Body of pancreas (tissue), 4 donors: ENCODE measurements at places on chromosomes 2 and 18. TPM values are rescaled to one million over a fixed set of nuclear protein-coding genes. Genes with fewer than 3 reads are reported as not detected.
A peak's percentile ranks its signal among the peaks of the same experiment; 100 is the strongest.

DNA sequence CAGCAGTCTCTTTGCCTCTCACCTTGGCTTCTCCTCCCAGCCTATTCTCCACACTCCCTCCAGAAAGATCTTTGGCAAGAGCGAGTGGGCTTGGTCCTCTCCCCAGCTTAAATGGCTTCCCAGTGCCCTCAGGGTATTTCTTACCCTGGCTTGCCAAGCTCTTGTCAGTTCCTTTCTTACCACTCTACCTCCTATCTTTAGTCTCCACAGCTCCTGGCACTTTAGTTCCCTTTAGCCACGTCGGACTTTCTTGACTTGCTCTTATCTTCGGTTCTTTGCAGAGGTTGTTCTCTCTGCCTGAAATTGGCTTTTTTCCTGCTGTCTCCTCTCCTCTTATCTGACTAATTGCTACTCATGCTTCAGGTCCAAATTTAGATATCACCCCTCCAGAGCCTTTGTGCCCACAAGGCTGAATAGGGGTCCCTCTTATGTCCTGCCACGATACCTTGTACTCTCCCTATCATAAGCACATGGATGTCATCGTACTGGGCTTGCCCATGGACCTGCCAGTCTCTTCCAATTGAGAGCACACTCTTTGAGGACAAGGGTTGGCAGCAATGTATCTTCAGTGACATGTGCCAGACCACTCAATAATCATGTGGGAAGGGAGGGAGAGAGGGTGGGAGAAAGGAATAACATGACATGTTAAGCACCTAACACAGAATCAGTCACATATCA, 131.7 kb upstream of the CTAGE1 start:
- no peak overlapping the region for H3K27ac ChIP-seq
- no peak for DNase-seq
- no peaks in the 10 kb centered on the region for H3K36me3 ChIP-seq
- H3K27me3 ChIP-seq, result no peaks in the 10 kb centered on the region
- no peak overlapping the region for H3K4me3 ChIP-seq
- peaks cover 15% of the 10 kb centered on the region for H3K4me1 ChIP-seq

ZNF396 gene
- 3.9 TPM for total RNA-seq

GRCh38 chr2:8249141-8249540, 432.7 kb upstream of the ID2 start:
- DNase-seq, result no peak
- no peaks in the 10 kb centered on the region for H3K27me3 ChIP-seq
- H3K27ac ChIP-seq, result no peak overlapping the region
- no peaks in the 10 kb centered on the region for H3K4me1 ChIP-seq
- no peaks in the 10 kb centered on the region for H3K36me3 ChIP-seq
- H3K4me3 ChIP-seq, result no peak overlapping the region

DNA sequence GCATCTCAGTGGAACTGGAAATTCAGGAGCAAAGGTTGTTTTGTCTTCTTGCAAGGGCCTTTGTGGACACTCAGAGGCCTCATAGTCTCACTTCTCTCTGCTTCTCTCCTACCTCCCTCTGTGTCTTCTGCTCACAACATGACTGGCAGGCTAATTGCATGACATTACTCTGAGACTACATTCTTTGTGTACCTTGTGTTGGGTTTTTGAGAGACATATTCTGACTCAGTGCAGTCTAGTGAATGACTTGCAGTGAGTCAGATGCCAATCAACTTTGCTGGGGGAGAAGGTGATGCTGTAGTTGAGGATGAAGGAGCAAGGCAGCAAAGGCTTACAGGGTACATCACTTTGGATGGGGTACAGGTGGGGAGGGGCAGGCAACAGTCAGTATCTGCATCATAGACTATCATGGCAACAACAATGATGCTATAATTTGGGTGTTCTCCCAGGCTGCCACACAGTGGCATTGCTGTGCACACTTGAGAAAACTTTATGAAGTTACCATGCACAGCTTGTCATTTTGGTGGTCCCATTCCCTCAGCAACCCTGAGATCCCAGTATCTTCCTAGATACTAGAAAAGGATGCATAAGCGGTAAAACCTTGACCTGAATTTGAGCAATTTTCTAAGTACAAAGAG, 69.3 kb upstream of the SLC16A14 start:
- H3K27me3 ChIP-seq, result no peaks in the 10 kb centered on the region
- DNase-seq, result no peak
- no peaks in the 10 kb centered on the region for H3K36me3 ChIP-seq
- H3K4me1 ChIP-seq, result no peaks in the 10 kb centered on the region
- H3K27ac ChIP-seq, result no peak overlapping the region
- no peak overlapping the region for H3K4me3 ChIP-seq

DNA sequence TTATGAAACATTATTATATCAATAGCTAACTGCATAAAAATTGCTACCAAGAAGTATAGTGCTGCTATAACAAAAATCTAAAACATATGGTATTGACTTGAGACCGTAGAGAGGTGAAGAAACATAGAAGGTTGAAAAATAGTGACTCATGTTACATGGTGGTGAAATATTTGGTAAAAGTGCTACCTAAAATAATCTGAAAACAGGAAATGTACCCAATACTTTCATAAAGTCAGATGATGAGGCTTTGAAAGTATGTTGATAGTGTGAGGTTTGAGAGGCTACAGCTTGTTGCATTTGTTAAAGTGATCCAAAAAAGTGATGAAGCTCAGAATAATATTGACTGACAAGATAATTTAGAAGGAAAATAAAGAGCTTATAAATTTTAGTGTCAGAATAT, 718.7 kb upstream of the SLC8A1 start:
- no peak overlapping the region for H3K4me3 ChIP-seq
- no peaks in the 10 kb centered on the region for H3K36me3 ChIP-seq
- DNase-seq, result no peak
- no peaks in the 10 kb centered on the region for H3K27me3 ChIP-seq

DNA sequence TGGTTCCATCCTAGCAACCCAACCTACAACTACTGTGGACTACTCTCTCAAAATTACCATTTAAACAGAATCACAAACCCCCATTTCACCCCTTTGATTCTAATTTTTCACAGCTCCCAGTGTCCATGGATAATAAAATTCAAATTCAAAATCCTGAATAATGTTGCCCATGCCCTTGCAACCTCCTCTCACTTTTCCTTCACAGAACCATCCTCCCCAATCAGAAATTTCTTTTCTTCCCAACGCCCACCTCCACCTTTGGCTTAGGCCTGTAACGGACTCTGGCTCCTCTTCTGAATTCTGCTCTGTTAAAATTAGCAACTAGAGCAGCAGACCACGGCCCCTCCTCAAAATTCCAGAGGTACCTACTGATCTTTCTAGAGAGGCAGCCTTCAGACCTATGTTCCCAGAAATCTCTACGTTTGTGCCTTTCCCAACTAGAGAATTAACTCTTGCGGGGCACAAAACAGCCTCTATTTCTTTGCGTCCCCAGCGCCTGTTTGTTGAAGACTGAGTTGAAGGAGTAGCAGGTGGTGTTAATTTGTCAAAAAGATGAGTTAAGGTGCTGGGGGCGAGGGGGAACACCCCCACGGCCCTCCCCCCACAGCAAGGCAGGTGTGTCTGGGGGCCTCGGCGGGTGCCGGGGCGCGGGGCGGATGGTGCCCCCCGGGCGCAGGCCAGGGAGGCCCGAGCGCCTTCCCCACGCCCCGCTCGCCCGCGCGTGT, 428 bp upstream of the MAP3K20 start:
- H3K27me3 ChIP-seq, result no peaks in the 10 kb centered on the region
- peak overlapping the region; percentile 89 for H3K27ac ChIP-seq
- H3K36me3 ChIP-seq, result no peaks in the 10 kb centered on the region
- H3K4me1 ChIP-seq, result peaks cover 17% of the 10 kb centered on the region
- peak overlapping the region; percentile 8 for H3K4me3 ChIP-seq

GALNT14 gene
- 2.6 TPM for total RNA-seq

- no peaks in the 10 kb centered on the region for H3K27me3 ChIP-seq
- H3K27ac ChIP-seq, result peak overlapping the region; percentile 73
- DNase-seq, result no peak
- no peaks in the 10 kb centered on the region for H3K36me3 ChIP-seq
These were observed 23.0 kb downstream of the INPP5D start for GRCh38 chr2:233082931-233083755.

DNA sequence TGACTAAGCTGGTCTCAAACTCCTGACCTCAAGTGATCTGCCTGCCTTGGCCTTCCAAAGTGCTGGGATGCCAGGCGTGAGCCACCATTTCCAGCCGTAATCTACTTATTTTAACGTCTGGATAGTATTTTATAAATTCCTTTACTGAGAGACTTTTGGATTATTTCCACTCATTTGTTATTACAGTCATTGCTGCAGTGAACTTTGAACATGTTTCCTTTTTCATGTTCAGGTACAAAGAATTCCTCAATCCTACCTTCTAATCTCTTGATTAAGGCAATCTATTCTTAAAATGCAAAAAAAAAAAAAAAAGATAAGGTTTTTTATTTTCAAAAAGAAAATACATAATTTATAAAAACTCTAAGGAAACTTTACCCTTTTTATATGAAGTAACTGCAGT, 78.6 kb downstream of the PDK1 start:
- H3K36me3 ChIP-seq, result no peaks in the 10 kb centered on the region
- no peaks in the 10 kb centered on the region for H3K4me1 ChIP-seq
- DNase-seq, result no peak
- no peak overlapping the region for H3K4me3 ChIP-seq
- no peaks in the 10 kb centered on the region for H3K27me3 ChIP-seq

- no peak overlapping the region for H3K27ac ChIP-seq
- no peaks in the 10 kb centered on the region for H3K27me3 ChIP-seq
- peaks cover 3% of the 10 kb centered on the region for H3K4me1 ChIP-seq
- H3K36me3 ChIP-seq, result no peaks in the 10 kb centered on the region
- no peak for DNase-seq
These were observed 73.0 kb downstream of the MTCL1 start for GRCh38 chr18:8778386-8778785.

CFAP65 gene
- total RNA-seq, result not detected

DHRS9 gene
- not detected for total RNA-seq

- no peak overlapping the region for H3K4me3 ChIP-seq
- no peaks in the 10 kb centered on the region for H3K36me3 ChIP-seq
- no peak overlapping the region for H3K27ac ChIP-seq
These were observed 5.5 kb downstream of the SYT4 start for GRCh38 chr18:43271593-43272432.

GRCh38 chr2:200393191-200393590, 86.7 kb downstream of the SPATS2L start:
- H3K27ac ChIP-seq, result no peak overlapping the region
- no peaks in the 10 kb centered on the region for H3K36me3 ChIP-seq
- no peaks in the 10 kb centered on the region for H3K27me3 ChIP-seq
- DNase-seq, result no peak
- H3K4me1 ChIP-seq, result no peaks in the 10 kb centered on the region
- H3K4me3 ChIP-seq, result no peak overlapping the region

MTCL1 gene
- 15.3 TPM for total RNA-seq

- H3K36me3 ChIP-seq, result no peaks in the 10 kb centered on the region
- H3K4me1 ChIP-seq, result peaks cover 44% of the 10 kb centered on the region
- H3K27me3 ChIP-seq, result no peaks in the 10 kb centered on the region
- no peak overlapping the region for H3K4me3 ChIP-seq
- H3K27ac ChIP-seq, result peak overlapping the region; percentile 84
These were observed 93.9 kb downstream of the SPTBN1 start for GRCh38 chr2:54549917-54550518.

DNA sequence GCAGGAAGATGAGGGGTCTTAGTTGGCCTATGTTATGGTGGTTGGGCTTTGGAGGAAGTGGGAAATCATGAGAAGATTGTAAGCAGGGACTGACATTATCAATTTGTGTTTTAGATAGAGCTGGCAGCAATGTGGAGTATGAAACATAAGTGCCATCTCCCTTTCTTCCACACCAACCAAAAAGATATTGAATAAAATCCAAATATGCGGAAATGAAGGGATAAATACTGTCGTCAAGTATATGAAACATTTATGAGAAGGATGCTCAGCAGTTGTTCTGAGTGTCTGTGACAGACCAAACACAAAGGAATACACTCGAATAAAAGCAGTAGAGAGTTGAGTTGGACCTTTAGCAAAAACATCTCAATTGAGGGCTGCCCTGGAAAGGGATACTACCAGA, 1090.0 kb upstream of the ZEB2 start:
- no peaks in the 10 kb centered on the region for H3K27me3 ChIP-seq
- no peaks in the 10 kb centered on the region for H3K36me3 ChIP-seq
- no peak for DNase-seq
- H3K27ac ChIP-seq, result no peak overlapping the region
- no peaks in the 10 kb centered on the region for H3K4me1 ChIP-seq
- no peak overlapping the region for H3K4me3 ChIP-seq

- H3K4me3 ChIP-seq, result no peak overlapping the region
- H3K27ac ChIP-seq, result no peak overlapping the region
- no peaks in the 10 kb centered on the region for H3K36me3 ChIP-seq
These were observed 298.4 kb downstream of the NDUFA10 start for GRCh38 chr2:239726631-239727181.

TUBB8B gene
- total RNA-seq, result not detected

DNA sequence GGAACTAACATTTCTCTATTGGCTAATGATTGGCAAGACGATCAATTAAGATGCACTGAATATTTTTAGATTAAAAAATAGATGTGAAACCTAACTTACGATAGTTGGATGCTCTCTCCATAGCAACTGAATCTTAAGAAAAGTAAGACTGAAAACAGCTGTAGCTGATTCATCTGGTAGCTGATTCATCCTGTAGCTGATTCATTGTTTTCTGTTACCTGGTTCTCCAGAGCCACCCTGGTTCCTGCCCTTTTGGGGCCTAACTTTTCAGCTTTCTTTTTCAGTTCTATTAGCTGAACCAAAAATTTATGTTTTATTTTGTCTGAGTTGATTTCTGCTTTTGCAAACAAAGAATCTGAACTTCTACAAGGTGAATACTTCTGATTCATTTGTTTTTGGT, 22.7 kb upstream of the SPR start:
- no peaks in the 10 kb centered on the region for H3K36me3 ChIP-seq
- no peak for DNase-seq
- H3K27me3 ChIP-seq, result no peaks in the 10 kb centered on the region
- H3K4me1 ChIP-seq, result peaks cover 10% of the 10 kb centered on the region
- H3K27ac ChIP-seq, result no peak overlapping the region

DNA sequence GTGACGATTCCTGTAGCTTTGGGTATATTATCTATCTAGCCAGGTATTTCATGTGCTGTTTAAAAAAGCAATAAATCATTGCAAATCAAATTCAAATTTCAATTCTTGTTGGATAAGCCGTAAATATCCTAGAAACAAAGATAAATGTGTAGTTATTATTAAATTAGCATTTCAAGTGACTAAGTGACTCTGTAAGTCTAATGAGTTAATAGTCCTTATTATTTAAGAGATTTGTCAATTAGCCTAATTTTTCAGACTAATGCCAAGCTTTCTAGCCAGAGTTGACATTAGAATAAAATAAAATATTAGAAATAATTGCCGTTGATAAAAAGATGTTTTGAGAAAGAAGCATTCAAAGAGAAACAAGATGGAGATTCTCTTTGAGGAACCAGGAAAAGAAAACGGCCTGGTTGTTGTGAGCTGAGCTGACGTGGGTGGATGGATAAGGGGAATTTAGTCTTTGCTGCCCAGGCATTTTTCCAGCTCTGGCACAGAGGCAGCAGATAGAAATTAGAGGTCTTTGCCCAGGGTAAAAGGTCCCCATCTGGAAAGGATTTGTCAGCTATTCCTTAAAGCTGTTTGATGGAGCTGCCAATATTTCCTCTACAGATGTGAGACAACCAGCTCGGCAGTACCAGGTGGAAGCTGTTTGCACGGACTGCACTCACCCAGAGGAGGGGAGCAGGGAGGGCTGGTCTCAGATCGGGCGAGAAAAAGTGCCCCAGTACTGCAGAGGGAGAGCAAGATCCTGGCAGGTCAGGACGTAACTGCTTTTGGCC, 117.3 kb upstream of the SEC11C start:
- no peaks in the 10 kb centered on the region for H3K36me3 ChIP-seq
- no peaks in the 10 kb centered on the region for H3K27me3 ChIP-seq
- DNase-seq, result no peak
- no peak overlapping the region for H3K4me3 ChIP-seq
- peaks cover 5% of the 10 kb centered on the region for H3K4me1 ChIP-seq
- H3K27ac ChIP-seq, result no peak overlapping the region
